Tibial artery (tissue), 4 donors: ENCODE measurements at places on chromosomes 6 and 20.

DNA sequence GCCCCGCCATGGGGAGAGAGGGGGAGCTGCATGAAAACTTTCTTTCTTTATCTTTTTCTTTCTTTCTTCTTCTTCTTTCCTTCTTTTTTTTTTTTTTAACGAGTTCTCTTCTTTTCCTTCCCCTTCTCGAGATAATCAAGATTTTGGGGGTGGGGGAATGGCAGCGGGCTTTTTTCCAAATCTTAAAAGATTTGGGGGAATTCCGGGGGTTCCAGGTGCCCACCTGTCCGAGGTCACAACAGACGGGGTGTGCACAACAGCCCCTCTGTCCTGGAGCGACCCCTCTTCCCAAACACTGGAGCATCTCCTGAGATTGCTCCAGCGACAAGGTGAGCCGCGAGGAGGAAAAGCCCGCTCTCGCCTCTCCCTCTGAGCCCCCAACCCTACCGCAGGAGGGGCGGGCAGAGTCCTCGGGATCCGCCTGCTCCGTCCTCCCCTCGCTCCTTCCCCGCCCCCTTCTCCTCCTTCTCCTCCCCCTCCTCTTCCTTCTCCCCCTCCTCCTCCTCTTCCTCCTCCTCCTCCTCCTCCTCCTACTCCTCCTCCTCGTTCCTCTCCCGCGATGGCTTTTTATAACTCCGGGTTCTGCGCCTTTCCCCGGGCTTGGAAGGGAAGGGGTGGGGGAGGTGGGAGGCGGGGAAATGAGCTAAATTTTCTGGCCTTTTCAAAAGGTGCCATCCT, 689 bp upstream of the KCNB1 start:
- no peaks in the 10 kb centered on the region for H3K36me3 ChIP-seq
- no peak for DNase-seq
- H3K4me3 ChIP-seq: peak overlapping the region; percentile 51
- H3K27ac ChIP-seq: no peak overlapping the region

DNA sequence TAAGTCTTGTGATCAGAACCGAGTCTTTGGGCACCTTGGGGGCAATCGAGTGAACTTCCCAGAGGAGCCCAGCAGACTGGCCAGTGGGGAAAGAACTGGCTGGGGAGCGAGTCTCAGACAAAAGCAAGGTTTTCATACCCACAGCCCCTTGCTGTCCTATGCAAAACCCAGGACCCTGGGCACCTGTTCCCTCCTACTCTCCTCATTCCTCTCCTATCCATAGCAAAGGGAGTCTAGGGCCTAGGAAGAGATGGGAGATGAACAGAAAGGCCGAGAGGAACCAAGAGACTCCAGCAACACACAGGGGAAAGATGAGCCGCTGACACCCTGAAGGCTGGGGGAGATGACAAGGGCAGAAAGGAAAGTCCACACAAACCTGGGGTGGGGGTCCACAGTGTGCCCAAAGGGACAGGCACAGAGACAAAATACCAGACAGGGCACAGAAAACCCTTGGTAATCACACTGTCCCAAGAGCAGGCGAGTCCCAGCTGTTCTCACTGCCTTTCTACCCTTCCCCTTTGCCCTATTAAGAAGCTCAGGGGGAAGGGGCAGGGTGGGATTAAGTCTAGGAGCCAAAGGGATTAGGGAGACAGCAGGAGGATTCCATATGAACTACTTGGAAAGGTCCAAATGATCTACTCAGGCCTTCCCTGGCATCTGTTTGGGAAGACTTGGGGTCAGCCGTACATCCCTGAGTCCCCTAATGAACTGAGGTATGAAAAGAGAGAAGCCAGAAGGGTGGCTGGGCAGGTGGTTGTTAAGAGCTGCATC, 6.5 kb downstream of the PPP1R18 start:
- peak overlapping the region; percentile 64 for H3K4me3 ChIP-seq
- no peak for DNase-seq
- peaks cover 54% of the 10 kb centered on the region for H3K4me1 ChIP-seq
- no peaks in the 10 kb centered on the region for H3K27me3 ChIP-seq
- peak overlapping the region; percentile 100 for H3K27ac ChIP-seq
- peaks cover 34% of the 10 kb centered on the region for H3K36me3 ChIP-seq

DNA sequence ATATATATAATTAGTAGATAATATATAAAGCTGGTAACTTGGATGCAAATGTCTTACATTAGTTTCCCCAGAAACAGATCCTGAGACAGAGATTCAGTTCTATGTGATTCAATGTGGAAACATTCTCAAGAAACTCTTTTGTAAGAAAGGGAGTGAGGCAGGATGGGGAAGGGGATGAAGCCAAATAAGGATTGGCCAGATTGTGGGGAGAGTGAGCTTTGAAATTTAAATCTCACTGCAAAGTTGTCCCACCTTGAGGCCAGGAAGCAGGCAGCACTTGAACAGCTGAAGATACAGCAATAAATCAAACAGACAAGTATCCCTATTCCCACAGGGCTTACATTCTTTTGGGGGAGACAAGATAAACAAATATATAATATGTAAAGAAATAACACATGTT, 126.3 kb upstream of the HEY2 start:
- H3K27ac ChIP-seq: no peak overlapping the region
- no peak for DNase-seq

- peak overlapping the region; percentile 73 for H3K4me3 ChIP-seq
- H3K4me1 ChIP-seq: no peaks in the 10 kb centered on the region
- H3K36me3 ChIP-seq: no peaks in the 10 kb centered on the region
- no peak for DNase-seq
- no peaks in the 10 kb centered on the region for H3K27me3 ChIP-seq
Measured at GRCh38 chr6:145813285-145814034, 1.1 kb downstream of the FBXO30 start.

- DNase-seq: peak; percentile 80
- H3K36me3 ChIP-seq: no peaks in the 10 kb centered on the region
- no peak overlapping the region for H3K27ac ChIP-seq
- H3K27me3 ChIP-seq: no peaks in the 10 kb centered on the region
- H3K4me1 ChIP-seq: peaks cover 9% of the 10 kb centered on the region
- H3K4me3 ChIP-seq: no peak overlapping the region
Measured at GRCh38 chr20:19205981-19206396, 6.5 kb upstream of the SLC24A3 start.

DNA sequence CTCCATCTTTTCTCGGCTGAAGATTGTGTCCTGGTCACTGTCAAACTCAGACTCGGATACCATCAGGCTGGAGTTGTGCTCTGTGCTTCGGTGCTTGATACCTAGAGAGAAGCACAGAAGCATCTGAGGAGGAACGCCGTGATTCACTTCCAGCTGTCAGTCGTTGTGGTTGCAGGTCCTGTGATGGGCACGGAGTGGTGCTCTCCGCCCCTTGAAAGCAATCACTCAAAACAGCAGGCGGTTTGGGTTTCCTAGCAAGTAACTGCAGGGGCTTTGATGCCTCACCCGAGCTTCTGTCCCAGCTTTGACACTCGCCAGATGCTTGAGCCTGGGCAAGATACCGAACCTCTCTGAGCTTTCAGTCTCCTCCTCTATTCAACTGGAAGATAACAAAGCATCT, 52.5 kb downstream of the ALDH5A1 start:
- H3K27ac ChIP-seq: no peak overlapping the region
- H3K4me3 ChIP-seq: no peak overlapping the region
- no peaks in the 10 kb centered on the region for H3K36me3 ChIP-seq
- no peaks in the 10 kb centered on the region for H3K27me3 ChIP-seq

GRCh38 chr6:137045222-137045789, 541 bp upstream of the IL20RA start:
- H3K4me3 ChIP-seq: no peak overlapping the region
- H3K4me1 ChIP-seq: peaks cover 4% of the 10 kb centered on the region
- DNase-seq: no peak
- H3K36me3 ChIP-seq: no peaks in the 10 kb centered on the region

DNA sequence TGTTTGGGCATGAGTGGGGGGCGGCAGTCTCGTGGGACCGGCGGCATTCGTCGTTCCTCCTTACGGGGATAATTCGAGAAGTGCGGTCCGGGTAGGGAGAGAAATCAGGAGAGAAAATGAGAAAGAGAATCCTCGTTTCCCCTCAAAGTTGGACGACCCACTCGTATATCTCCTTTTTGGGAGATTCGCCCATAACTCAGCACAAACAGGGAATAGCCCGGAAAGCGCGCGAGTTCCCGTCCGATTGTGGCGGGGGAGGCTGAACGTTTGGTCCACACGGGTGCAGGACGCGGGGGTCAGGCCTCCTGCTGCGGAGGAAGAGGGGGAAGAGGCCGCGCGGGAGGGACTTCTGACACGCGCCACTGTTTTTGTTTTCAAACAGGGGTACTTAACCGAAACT, 42.4 kb downstream of the POPDC3 start:
- H3K36me3 ChIP-seq: no peaks in the 10 kb centered on the region
- peak overlapping the region; percentile 79 for H3K4me3 ChIP-seq
- peak; percentile 72 for DNase-seq
- peak overlapping the region; percentile 85 for H3K27ac ChIP-seq
- H3K27me3 ChIP-seq: no peaks in the 10 kb centered on the region

DNA sequence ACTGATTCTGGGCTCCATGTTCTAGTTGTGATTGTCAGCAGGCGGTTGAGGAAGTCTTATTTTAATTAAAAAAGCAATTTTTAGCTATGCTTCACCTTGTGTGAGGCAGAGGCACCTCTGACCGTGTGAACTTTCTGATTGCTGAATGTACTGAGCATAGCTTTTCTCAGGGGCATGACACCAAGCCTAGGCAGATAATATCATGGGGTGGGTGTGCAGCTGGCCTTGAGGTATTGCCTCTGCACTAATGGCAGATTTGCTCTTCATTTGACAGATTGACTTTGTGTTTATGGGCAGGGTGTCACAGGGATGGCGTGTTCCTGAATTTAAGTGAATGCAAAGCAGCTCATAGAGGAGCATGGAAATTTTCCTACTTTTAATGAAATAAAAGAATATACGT, 19.6 kb downstream of the CTNNBL1 start:
- DNase-seq: no peak
- no peaks in the 10 kb centered on the region for H3K27me3 ChIP-seq
- no peak overlapping the region for H3K27ac ChIP-seq
- peaks cover 11% of the 10 kb centered on the region for H3K4me1 ChIP-seq

GRCh38 chr20:44217342-44218092, 6.9 kb upstream of the OSER1 start:
- peak; percentile 41 for DNase-seq
- no peaks in the 10 kb centered on the region for H3K27me3 ChIP-seq
- H3K36me3 ChIP-seq: no peaks in the 10 kb centered on the region
- H3K4me3 ChIP-seq: no peak overlapping the region
- peaks cover 4% of the 10 kb centered on the region for H3K4me1 ChIP-seq
- H3K27ac ChIP-seq: no peak overlapping the region
